ENCODE measurements at places on chromosomes 6 and 20.

- no peak for DNase-seq
Observed at GRCh38 chr6:53694810-53695394, 29.3 kb upstream of the KLHL31 start.

GRCh38 chr6:32116674-32117073, 7.5 kb upstream of the TNXB start:
- no peak for DNase-seq

GRCh38 chr6:96007663-96008062, 8.1 kb upstream of the FUT9 start:
- no peak for DNase-seq

GRCh38 chr20:63497138-63497945, 1.5 kb downstream of the EEF1A2 start:
- DNase-seq: no peak

DNA sequence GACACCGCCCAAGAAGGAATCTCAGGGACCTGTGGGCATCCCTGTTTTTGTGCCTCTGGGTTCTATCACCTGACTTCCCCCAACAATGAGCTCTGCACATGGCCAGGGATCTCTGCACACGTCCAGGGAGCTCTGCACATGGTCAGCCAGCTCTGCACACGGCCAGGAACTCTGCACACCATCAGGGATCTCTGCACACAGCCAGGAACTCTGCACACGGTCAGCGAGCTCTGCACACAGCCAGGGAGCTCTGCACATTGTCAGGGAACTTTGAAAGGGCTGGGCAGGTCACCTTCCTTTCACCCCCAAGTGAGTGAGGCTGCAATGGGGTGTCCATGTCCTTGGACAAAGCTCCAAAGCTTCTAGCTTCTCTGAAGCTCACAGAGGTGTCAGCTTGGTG, 5.2 kb upstream of the SLCO4A1 start:
- no peak for DNase-seq

DNA sequence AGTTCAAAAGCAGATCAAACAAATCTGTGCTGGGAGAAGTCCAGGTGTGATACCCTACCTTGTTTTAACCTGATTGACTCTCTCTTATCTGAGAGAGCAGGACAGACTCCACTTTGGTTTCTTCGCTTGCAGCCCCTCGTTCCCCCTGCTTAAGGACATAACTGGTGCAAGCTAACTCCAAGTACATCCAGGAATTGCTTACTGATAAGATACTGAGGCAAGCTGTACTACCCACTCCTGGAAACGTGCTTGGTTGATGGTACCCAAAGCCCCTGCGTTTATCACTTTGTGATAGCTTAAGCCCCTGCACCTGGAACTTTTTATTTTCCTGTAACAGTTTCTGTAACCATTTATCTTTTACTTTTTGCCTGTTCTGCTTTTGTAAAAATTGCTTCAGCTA, 157.0 kb upstream of the OLIG3 start:
- DNase-seq: no peak

GRCh38 chr6:71496018-71496721, 207.6 kb downstream of the OGFRL1 start:
- DNase-seq: no peak
